Foreskin fibroblast (primary cell): ENCODE measurements at places on chromosomes 12 and 14.
A peak's percentile ranks its signal among the peaks of the same experiment; 100 is the strongest.

DNA sequence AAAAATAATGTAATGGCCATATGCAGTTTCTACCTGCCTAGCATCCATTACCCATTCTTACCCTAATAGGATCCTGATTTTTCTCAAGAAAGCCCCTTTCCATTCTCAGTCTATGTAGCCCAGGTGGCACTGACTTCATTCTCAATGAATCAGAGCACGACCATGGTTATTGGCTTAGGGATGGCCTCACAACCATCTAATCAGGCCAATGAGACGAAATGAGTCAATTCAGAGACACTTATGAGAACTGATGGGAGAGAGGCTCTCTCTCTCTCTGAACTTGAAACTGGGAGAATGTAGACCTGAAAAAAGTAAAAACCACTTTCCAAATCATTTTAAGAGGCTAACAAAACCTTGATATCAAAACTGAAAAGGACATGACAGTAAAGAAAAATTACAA, 45.3 kb upstream of the OXA1L start:
- no peak for DNase-seq

DNA sequence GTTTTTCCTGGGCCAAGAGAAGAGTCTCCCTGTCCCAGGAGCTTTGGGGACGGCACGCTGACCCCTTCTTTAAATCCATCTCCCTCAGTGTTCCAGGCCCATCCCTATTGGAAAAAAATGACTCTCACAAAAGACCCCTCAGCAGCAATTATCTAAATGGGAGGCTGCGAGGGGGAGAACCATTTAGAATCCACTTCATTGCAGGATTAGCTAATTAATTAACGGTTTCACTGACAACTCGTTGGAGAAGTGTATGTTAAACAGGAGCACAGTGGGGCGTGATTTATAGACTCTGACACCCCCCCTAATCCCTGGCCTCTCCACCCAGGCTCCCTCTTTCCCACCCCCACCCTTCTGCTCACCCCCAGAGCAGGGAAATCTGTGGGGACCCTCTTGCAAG, 162.8 kb upstream of the LHX5 start:
- no peak for DNase-seq

GRCh38 chr14:50092006-50092555, 24.3 kb downstream of the VCPKMT start:
- DNase-seq = no peak

- no peak for DNase-seq
Measured at GRCh38 chr14:54050759-54051158, 94.1 kb upstream of the BMP4 start.

DNA sequence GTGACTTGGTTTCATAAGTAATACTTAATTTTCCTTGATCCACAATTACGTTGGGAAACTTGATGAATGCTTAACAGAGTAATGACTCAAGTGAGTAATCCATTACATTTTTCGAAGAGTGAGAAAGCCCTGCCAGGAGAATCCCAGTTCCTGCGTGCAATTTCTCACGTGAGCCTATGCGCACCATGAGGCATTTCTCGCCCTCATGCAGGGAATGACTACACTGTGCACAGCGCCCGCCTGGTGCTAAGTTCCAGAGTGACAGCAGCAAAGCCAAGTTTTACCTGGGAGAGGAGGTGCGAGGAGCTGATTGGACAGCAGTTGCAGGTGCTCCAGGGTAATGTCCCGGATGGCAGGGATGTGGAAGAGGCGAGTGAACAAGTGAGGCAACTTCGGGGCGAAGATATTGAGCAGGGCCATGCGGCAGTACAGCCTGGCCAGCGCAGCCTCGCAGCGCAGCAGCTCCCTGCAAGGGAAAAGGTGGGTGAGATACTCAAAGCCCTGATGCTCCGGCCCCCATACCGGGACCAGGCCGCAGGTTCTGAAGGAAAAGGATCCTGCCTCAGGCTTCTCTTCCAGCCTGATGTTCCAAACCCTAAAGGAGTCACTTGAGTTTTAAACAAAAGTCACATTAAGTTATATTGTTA, 69.4 kb downstream of the TRAFD1 start:
- DNase-seq = no peak

- peak; percentile 49 for DNase-seq
Measured at GRCh38 chr14:103641161-103641560, 12.2 kb downstream of the KLC1 start.

- peak; percentile 39 for DNase-seq
Measured at GRCh38 chr14:76056128-76056527, 70.6 kb downstream of the IFT43 start.
